ENCODE measurements at places on chromosomes 2 and 18. TPM values are rescaled to one million over a fixed set of nuclear protein-coding genes. Genes with fewer than 3 reads are reported as not detected.

DNA sequence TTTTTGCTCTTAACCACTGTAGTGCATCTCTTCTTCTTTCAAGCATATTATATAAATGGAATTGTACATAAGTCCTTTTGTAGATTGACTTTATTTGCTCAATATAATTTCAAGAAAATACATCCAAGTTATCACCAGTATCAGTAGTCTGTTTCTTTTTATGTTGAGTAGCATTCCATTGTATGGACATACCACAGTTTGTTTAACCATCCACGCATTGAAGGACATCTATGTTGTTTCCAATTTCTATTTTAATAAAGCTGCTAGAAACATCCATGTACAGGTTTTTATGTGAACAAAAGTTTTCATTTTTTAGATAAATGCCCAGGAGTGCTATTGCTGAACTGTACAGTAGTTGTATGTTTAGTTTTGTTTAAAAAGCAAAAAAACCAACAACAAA lies 387.5 kb upstream of the SOX11 start:
- DNase-seq = no peak

DNA sequence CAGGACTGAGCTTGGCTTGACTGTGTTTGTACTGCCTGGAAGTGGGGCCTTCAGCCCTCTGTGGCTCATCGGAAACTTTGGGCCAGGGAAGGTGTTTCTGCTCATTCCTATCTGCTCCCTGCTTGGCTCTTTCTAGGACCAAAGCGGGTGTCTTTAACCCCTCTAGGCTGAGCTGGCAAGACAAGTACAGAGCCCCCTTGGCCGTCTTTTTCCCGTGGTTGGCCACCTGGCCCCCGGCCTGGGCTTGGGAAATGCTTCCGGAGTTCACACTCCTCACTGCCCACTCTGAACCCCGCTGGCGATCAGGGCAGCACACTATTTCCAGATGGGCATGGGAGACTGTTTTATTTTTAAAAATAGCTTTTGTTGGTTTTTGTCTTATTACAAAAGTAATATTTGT lies 243.0 kb downstream of the DYSF start:
- no peak for DNase-seq

DNA sequence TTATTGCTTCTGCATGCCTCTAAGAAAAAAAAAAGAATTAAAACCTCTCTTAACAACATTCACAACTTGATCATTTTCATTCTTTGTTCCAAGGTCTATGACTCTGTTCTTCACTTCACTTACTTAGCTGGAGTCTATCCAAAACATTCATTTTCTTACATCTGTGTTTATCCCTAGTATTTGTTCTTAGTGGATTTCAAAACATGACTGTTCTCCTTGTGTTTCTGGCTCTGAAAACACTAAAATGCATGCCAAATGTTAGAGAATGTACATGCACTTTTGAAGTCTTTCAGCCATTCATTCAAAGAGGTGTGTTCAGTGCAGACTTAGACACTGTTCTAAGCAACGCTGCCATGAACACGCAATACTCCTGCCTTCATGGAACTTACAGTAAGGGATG lies 138.8 kb downstream of the CNTNAP5 start:
- DNase-seq = no peak

DNA sequence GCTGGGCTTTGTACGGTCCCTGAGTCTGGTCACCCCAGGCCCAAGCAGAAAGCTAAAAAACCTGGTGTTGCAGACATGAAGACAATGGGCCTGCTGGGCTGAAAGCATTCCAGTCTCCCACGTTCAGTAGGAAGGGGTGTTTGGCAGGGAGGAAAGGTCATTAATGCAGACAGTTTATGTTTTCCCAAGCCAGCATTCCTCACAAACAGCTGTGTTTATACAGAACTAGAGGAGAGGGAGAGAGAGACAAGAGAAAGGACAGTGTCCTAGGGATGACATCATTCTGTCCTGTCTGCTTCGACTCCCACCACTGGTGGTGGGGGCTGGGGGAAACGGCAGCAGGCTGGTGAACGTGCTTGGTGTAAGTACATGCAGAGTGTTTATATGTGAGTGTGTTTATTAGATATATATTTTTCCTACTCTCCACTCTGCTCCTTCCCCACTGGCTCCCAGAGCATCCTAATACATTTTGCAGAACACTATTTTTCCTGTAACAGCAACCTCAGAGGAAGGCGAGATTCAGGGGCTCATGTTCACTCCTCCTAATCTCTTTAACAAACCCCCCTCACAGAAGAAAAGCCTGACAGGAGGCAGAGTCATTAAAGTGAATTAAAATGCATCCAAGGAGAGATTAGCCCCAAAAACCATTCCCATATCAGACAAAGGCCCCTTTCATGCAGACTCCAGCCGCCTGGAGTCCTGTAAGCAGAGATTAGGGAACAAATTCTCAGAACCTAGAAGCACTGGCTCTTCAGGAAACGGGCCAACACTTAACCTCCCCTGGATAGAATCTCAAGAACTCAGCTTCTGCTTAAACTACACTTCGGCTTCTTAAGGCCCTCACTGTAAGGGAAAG lies 380.4 kb downstream of the TNS1 start:
- DNase-seq = peak; percentile 62

Gene CD8B2
- 0.10 TPM for total RNA-seq

Measured in M059J (cell line).